GM04504 (cell line): ENCODE measurements at places on chromosomes 4 and X.

DNA sequence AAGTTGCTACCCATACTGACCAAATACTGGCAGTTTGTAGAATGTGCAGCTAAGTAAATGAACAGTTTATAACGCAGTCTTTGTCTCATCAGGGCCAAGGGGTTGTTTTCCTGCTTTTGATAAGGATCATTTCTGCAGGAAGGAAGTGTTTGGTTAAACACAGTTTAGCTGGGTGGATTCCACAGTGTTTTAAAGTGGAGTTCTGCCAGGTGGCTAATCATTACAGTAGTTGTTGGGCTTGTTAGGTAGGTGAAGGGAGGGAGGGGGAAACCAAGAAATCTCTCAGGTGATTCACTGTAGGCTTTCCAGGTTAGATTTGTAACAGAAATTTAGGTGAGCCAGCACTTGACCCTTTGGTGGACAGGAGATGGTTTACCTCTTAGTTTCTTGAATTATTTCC is 58.1 kb downstream of the FNIP2 start:
- DNase-seq = no peak

DNA sequence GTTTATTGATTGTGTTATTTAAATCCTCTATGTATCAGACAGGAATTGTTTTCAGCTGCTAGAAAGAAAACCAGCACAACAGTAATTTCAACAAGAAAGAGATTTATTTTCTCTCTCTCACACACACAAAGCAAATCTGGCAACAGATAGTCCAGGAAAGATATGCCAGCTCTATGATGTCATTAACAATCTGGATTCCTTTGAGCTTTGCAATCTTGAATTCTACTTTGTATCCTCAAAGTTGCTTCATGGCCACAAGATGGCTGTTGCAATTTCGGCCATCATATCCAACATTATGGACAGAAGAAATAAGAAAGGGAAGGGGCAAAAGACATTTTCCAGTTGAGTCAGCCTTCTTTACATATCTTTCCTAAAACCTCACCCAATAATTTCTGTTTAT is 19.8 kb upstream of the FMR1 start:
- DNase-seq = peak; percentile 10

- DNase-seq = no peak
Observed at GRCh38 chr4:87049508-87049907, 114.7 kb downstream of the AFF1 start.

GRCh38 chrX:123713841-123714240 is 19.0 kb downstream of the THOC2 start:
- DNase-seq = no peak

- DNase-seq = peak; percentile 27
Observed at GRCh38 chrX:152635941-152636340, 1.8 kb upstream of the GABRQ start.

- DNase-seq = no peak
Observed at GRCh38 chr4:65535113-65535512, 135.2 kb downstream of the EPHA5 start.

- no peak for DNase-seq
Observed at GRCh38 chrX:18210470-18210869, 10.2 kb downstream of the BEND2 start.

DNA sequence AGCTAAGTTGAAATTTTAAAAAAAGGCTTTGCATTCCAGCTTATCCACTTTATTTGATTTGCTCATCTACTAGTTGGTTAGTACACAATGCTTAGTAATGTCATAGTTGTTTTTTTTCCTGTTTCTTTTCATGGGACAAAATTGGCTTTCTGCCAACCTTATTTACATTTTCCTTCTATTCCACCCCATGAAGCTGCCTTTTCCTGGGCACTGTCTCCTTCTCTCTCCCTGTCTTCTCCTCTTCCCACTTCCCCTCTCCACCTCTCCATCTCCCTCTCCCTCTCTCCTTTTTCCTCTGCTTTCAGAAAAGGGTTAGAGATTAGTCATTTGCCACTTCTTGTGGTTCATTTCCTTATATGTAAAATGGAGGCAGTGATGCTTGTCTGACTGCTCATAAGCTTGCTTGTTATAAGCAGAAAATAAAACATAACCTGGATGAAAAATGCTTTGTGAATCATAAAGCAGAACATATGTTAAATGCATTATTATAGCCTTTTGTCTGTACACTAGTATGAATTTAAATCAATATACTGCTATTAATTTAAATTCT is 181.9 kb downstream of the CEP135 start:
- DNase-seq = no peak

- DNase-seq = no peak
Observed at GRCh38 chr4:55092504-55092903, 32.9 kb downstream of the KDR start.

DNA sequence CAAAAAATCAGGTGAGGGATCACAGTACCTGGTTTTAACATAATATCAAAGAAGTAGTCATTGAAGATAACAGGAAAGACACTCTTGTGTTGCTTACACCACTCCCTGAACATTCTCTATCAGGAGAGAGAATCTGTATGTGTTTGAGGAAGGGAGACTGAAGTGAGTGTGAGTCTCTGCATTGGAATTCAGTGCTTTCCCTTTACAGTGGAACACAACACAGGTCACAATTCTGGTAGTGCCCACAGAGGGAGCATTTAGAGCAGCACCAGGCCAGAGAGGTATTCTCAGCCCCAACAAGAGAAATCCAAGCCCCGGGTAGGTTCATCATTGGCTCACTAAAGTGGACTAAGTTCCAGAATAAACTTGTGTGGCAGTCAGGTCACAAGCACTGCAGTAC is 64.7 kb upstream of the UBQLN2 start:
- DNase-seq = no peak

- DNase-seq = peak; percentile 88
Observed at GRCh38 chrX:21926527-21927278, 13.8 kb upstream of the SMS start.

- DNase-seq = peak; percentile 19
Observed at GRCh38 chr4:117971403-117971802, 62.9 kb upstream of the NDST3 start.

GRCh38 chrX:51281758-51282318 is 50.8 kb upstream of the NUDT10 start:
- no peak for DNase-seq

- no peak for DNase-seq
Observed at GRCh38 chr4:168708108-168708507, 211.3 kb downstream of the PALLD start.

GRCh38 chrX:15786915-15787314 is 3.4 kb upstream of the ZRSR2 start:
- no peak for DNase-seq

DNA sequence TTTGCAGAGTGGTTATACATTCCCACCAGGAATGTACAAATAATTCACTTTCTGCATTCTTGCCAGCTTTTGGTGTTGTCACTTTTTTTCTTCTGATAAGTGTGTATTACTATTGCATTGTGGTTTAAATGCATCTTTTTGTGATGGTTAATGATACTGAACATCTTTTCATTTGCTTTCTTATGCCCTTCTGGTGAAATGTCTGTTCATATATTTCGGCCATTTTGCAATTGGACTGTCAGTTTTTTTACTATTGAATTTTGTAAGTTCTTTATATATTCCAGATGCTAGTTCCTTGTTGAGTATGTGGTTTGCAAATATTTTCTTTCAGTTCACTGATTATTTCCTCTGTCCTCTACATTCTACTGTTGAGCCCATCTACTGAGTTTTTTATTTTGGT is 19.4 kb upstream of the BMP2K start:
- DNase-seq = no peak

DNA sequence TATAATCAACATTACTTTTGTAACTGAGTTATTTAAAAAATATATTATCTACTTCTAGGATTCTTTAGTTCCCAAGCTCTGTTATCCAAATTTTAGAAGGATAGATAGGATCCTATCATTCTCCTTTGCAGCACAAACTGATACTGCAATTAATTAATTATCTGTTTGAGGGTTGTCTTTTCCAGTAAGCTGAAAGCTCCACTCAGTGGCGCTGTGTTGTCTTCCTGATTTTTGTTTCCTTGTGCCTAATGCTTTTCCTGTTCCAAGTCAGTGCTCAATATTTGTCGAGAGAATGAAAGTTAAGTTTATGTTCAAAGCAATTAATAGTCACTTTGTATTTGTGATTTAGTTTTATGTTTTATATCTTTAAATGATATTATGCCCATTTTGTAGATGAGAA is 107.4 kb upstream of the ANK2 start:
- no peak for DNase-seq

- DNase-seq = no peak
Observed at GRCh38 chr4:139639654-139640053, 26.0 kb upstream of the MGST2 start.

DNA sequence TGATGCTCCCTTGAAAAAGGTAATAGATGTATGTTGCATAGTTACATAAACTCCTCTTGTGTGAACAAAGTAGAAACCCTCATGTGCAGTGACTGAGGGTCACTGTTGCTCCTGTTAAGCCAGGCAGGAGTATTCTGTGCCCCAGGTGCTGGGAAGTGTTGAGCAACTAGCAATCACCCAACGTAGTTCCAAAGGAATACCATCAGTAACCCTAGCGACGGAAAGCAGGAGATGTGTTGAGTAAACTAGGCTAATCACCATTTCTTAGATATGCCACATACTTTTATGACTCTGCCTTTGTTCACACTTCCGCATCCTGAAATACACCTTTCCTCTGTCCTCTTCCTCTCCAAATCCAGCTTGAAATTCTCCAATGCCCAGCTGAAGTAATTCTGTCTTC is 50.9 kb upstream of the TAB3 start:
- DNase-seq = no peak

GRCh38 chr4:1538096-1538410 is 131.8 kb upstream of the NKX1-1 start:
- no peak for DNase-seq

DNA sequence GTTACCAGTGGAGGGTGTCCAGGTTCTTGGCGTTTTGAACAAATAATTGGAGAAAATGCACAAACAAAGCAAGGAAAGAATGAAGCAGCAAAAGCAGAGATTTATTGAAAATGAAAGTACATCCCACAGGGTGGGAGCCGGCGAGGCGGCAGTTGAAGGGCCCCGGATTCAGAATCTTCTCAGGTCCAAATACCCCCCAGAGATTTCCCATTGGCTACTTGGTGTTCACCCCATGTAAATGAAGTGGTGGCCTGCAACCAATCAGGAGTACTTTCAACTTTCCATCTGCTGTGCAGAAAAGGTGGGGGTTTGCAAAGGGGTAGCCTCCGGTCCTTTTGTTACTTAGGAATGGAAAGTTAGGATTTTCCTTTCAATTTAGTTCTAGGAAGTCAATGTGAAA is 1447.0 kb downstream of the C4orf33 start:
- no peak for DNase-seq

DNA sequence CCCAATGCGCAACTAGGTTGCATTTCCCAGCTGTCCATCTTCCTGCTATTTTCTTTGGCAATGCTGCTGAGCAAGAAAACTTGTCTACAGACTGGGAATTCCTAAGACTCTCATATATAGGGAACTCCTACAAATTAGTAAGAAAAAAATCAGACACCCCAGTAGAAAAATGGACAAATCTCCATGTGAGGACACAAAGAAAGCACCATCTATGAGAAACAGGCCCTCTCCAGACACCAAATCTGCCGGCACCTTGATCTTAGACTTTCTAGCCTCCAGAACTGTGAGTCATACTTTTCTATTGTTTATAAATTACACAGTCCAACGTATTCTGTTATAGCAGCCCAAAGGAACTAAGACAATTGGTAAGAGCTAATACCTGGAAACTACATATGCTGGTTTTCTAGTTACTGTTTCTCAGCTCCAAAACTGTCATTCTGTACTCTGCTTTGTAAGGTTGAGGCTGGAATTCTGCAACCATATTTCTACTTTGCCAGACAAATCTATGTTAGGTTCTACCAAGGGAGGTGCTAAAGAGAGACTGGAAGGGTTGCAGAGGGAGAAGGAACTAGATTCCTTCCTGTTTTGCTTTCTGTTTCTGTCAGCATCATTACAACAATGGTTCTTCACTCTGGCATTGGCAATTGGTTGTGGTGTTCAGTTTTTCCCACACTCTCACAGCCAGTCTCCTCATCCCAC is 35.7 kb upstream of the FAM241A start:
- DNase-seq = no peak

DNA sequence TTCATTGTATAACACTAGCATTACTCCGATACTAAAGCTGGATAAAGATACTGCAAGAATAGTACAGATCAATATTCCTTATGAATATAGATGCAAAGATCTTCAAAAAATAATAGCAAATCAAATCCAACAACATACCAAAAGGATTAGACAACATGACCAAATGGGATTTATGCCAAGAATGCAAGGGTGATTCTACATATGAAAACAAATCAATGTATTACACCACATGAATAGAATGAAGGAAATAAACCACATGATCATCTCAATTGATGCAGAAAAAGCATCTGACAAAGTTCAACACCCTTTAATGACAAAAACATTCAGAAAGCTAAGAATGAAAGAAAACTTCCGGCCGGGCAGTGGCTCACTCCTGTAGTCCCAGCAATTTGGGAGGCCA is 42.8 kb downstream of the CUL4B start:
- DNase-seq = no peak

DNA sequence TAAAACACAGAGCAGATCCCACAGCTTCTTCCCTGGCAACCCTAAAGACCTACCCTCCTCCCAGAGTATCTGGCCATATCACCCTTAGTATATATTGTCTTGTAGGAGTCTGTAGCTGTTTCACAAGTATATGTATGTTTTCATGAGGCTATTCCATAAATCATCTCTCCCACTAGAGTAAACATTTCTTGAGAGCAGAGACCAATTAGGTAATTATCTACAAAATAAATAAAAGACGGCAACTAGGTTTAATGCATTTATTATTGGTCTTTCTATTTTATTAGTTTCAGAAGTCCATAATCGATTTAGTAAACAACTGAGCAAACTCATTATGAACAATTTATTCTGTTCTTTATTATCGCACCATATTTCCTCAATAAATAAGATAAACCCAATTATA is 7.0 kb downstream of the ACOT9 start:
- DNase-seq = no peak

GRCh38 chrX:12977761-12978204 is 2.9 kb downstream of the TMSB4X start:
- no peak for DNase-seq

GRCh38 chr4:145870155-145871020 is 68.2 kb downstream of the ZNF827 start:
- DNase-seq = no peak

- DNase-seq = no peak
Observed at GRCh38 chr4:68883870-68884269, 67.7 kb downstream of the UGT2A3 start.

- DNase-seq = no peak
Observed at GRCh38 chr4:179437962-179438361, 1995.7 kb upstream of the AGA start.

DNA sequence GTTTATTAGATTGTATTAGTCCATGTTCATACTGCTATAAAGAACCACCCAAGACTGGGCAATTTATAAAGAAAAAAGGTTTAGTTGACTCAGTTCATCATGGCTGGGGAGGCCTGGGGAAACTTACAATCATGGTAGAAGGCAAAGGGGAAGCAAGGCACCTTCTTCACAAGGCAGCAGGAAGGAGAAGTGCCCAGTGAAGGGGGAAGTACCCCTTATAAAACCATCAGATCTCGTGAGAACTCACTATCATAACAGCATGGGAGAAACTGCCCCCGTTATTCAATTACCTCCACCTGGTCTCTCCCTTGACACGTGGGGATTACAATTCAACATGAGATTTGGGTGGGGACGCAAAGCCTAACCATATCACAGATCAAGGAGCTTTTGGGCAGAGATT is 8.1 kb upstream of the HSD17B13 start:
- no peak for DNase-seq

- no peak for DNase-seq
Observed at GRCh38 chrX:54811301-54811885, 3.8 kb downstream of the MAGED2 start.

GRCh38 chr4:105145903-105146275 is 787 bp upstream of the TET2 start:
- no peak for DNase-seq
